ENCODE measurements at places on chromosomes 3 and 15. TPM values are rescaled to one million over a fixed set of nuclear protein-coding genes. Genes with fewer than 3 reads are reported as not detected.

Gene RLBP1
- total RNA-seq = not detected

DNA sequence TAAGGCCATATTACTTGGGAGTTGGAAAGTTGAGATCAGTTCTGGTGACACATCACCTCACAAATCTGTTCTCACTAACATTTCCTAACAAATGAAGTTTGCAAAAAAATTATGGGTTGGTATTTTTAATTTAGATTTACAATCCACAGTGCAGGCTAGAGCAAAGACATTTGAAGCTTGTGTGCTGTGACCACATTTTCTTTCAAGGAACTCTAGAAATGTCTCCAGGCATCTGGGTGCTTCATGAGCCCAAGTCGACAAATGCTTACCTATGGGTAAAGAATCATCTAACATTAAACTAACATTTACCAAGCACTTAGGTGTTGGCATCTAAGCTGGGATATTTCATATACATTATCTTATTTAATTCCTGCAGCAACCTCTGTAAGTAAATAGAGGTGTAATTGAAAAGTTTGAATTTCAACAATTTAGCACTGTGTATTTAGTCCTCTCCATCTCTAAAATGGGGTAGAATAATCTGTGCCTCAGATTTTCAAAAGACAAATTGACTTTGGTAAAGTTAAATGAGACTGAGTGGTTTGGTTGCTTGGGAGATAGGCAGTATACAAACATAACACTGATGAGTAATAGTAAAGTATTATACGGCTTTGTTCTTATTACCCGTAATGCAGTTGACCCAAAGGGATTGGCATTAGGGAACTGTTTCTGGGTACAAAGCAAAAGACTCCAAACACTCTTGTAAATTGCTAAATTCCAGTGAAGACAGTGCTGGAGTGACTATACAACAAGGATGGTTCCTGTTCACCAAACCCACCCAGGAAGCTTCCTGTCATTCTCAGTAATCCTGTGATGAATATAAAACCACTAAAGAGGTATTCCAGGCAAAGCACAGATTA, 162.5 kb downstream of the TPRG1 start:
- H3K4me3 ChIP-seq = no peak overlapping the region
- H3K27ac ChIP-seq = no peak overlapping the region

GRCh38 chr15:22224241-22224671, 143.9 kb downstream of the OR4M2 start:
- H3K36me3 ChIP-seq = no peaks in the 10 kb centered on the region
- H3K27ac ChIP-seq = no peak overlapping the region
- no peaks in the 10 kb centered on the region for H3K27me3 ChIP-seq
- H3K4me1 ChIP-seq = no peaks in the 10 kb centered on the region

DNA sequence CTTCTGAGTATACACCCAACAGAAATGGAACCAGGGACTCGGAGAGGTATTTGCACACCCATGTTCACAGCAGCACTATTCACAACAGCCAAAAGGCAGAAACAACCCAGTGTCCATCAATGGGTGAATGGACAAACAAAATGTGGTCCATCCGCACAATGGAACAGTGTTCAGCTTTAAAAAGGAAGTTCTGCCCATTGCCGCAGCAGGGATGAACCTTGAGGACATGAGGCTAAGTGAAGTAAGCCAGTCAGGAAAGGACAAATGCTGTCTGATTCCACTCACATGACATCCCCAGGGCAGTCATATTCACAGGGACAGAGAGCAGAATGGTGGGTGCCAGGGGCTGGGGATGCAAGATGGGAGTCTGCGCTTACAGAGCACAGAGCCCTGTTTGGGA, 7.5 kb downstream of the IQSEC1 start:
- H3K4me1 ChIP-seq = peaks cover 3% of the 10 kb centered on the region
- H3K27me3 ChIP-seq = no peaks in the 10 kb centered on the region

Data from osteocyte (in vitro differentiated cells).